ENCODE measurements at places on chromosomes 5 and 9. TPM values are rescaled to one million over a fixed set of nuclear protein-coding genes. Genes with fewer than 3 reads are reported as not detected.
A peak's percentile ranks its signal among the peaks of the same experiment; 100 is the strongest.

GRCh38 chr5:81717226-81717625, 33.7 kb downstream of the SSBP2 start:
- no peaks in the 10 kb centered on the region for H3K36me3 ChIP-seq
- H3K4me1 ChIP-seq = peaks cover 54% of the 10 kb centered on the region
- no peak overlapping the region for H3K27ac ChIP-seq
- no peaks in the 10 kb centered on the region for H3K27me3 ChIP-seq

Gene BARX1
- total RNA-seq = not detected

GRCh38 chr5:93022796-93023447, 558.1 kb downstream of the NR2F1-AS1 start:
- H3K27me3 ChIP-seq = no peaks in the 10 kb centered on the region
- H3K27ac ChIP-seq = no peak overlapping the region
- no peak for DNase-seq
- H3K36me3 ChIP-seq = no peaks in the 10 kb centered on the region

- no peak overlapping the region for H3K4me3 ChIP-seq
- peaks cover 50% of the 10 kb centered on the region for H3K4me1 ChIP-seq
- DNase-seq = no peak
- H3K27ac ChIP-seq = peak overlapping the region; percentile 86
- no peaks in the 10 kb centered on the region for H3K27me3 ChIP-seq
- H3K36me3 ChIP-seq = peaks cover 77% of the 10 kb centered on the region
Observed at GRCh38 chr5:150020249-150020648, 19.7 kb downstream of the HMGXB3 start.

Gene GARIN3
- total RNA-seq = not detected

Gene CDC20B
- not detected for total RNA-seq
